Stimulated activated CD4-positive, alpha-beta T cell treated with anti-CD3 and anti-CD28 coated beads, Interleukin-4, amount 100 ng/mL, for 1 hour (primary cell): ENCODE measurements at places on chromosomes 11 and 22.

- no peak for DNase-seq
Observed at GRCh38 chr22:28896611-28897010, 13.2 kb downstream of the ZNRF3 start.

DNA sequence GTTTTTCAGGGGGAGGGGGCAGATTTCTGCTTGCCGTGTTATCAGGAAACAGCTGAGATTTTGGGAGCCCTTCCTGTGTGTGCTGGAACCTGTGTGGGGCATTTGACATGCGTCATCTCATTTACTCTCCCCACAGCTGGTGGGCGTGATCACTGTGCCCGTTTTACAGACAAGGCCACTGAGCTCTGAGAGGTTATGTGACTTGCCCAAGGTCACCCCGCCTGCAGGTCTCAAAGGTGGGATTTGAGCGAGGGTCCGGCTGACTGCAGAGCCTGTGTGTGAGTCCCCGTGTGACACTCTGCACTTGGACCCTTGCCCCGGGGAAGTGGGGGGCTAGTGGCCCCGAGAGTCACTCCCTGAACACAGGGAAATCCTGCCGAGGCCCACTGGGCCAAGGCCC, 48.5 kb upstream of the GCAT start:
- DNase-seq = no peak

- no peak for DNase-seq
Observed at GRCh38 chr11:67160045-67160444, 41.0 kb downstream of the KDM2A start.

- DNase-seq = no peak
Observed at GRCh38 chr11:65485920-65486219, 13.0 kb upstream of the MALAT1 start.

DNA sequence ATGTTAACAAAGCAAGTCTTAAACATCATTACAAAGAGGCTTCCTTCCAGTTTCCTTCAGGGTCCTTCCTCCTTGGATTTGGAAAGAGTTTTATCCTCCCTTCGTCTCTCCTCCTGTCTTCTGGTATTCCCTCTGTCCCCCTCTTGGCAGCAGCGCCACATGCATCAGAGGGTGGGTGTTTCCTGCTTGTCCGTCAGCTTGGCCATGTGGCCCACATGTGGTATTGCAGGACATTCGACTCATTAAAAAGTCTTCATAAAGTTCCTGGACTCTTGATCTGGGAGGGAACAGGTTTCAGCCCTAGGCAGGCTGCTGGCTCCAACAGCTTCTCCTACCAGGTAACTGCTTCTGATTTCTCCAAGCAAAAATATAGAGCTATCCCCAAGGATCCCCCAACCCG, 189.8 kb downstream of the CSNK2A3 start:
- DNase-seq = no peak

GRCh38 chr11:110323786-110324185, 27.4 kb upstream of the RDX start:
- no peak for DNase-seq

DNA sequence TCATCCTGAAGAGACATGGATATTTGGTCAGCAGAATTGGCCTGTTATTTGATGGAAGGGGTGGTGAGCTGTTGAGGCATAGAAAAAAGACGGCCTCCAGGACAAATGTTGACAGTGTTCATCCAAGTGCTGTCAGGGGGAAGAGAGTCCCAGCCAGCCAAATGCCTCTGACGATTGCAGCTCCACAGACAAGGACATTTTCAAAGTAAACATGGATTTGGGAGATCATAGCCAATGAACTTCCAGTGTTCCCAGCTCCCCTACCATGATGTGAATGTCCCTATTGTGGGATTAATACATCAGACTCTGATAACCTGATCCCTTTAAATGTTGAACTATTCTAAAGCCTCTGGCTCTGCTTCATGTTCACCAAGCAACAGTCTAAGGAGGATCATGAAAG, 31.2 kb upstream of the PSMA1 start:
- DNase-seq = no peak

- no peak for DNase-seq
Observed at GRCh38 chr22:36350751-36351594, 36.8 kb downstream of the MYH9 start.

DNA sequence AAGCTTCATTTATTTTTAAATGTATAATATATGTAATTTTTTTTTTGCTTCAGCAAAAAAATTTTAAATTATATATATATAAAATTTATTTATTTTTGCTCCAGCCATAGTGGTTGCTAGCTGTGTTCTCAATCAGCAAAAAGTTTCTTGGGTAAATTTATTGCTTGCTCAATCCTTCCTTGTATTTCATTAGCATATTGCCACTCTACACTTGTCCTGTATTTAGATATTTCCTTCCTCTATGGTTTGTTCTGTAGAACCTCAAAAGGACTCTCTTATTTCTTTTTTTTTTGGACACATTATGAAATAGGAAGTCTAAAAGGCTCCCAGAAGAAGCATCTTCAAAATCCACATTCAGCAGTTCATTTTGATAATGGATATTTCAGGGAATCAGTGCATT, 2.3 kb downstream of the PTPRJ start:
- DNase-seq = no peak

GRCh38 chr11:76859708-76860227, 950 bp upstream of the ACER3 start:
- DNase-seq = no peak

GRCh38 chr11:101129203-101129943, at the start of gene PGR:
PGR (minus strand) TSS chr11:101129813; CDS start chr11:101129070, 743 bp downstream.
- DNase-seq = no peak

DNA sequence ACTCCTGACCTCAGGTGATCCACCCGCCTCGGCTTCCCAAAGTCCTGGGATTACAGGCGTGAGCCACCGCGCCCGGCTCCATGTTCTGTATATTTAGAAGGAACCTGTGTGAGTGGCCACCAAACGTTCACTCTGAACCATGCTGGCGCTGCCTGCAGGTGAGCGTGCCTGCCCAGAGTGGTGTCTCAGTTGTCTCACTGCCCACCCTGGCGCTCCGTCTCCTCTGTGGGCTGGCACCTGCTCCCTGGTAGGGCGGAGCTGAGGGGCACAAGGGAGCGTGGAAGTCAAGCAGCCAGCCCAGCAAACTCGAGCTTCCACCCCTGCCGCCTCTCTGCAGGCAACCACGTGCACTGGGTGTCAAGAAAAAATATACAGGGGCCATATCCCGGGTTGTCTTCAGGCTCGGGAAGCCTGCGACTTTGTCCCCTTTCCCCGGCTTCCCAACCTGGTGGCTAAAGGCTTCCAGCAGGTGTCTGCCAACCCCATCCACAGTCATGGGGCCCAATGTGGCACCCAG, 16.7 kb downstream of the TXN2 start:
- no peak for DNase-seq

DNA sequence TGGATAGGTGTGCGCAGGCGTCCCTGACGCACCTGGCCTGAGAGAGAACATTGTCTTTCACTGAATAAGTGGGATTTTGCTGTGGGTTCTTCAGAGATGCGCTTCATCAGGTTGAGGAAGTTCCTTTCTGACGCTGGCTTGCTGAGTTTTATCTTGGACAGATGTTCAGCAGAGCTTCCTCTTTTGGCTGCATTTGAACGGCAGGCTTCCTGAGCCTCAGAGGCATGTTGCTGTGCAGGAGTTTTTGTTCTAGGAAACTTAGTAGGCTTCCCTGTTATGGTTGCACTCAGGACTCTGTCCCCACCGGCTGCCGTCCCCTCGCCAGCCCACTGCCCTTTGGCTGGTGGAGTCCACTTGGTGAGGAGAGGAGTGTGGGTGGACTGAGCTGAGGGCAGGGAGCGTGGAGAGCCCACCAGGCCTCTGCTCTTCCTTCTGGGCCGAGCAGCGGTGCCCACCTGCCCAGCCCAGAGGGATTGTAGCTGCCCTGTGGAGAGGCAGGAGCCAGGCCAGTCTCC, 17.2 kb downstream of the FRMD8 start:
- DNase-seq = no peak
